ENCODE measurements at places on chromosomes 5 and 9.

- DNase-seq = no peak
These were observed 10.5 kb upstream of the S1PR3 start for GRCh38 chr9:88980740-88981203.

GRCh38 chr9:70587201-70587600, 172.7 kb upstream of the KLF9 start:
- DNase-seq = no peak

DNA sequence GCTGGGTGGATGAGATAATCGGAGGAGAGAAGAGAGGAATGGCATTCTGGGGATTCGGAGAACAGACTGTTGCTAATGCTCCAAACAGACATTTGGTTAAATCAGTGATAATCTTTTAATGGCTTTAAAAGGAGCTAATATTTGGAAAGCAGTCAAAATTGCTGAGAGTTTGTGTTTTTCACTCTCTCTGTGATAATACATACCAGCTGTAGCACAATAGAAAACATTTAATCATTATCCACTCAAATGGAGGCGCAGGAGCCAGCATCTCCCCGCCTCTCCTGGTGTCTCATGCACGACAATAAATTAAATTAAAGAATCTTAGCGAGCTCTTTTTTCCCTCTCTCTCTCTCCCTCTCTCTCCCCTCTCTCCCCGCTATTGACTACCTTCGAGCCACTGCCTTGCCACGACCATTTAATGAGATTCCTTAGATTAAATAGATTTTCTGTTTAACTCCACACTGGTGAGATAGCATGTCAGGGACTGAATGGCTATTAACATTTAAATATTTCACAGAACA, 268.6 kb upstream of the MVB12B start:
- DNase-seq = no peak

- no peak for DNase-seq
These were observed 40.0 kb upstream of the ORM1 start for GRCh38 chr9:114282926-114283325.

GRCh38 chr5:137727623-137728022, 8.3 kb downstream of the KLHL3 start:
- no peak for DNase-seq

GRCh38 chr5:172414531-172415361, 39.6 kb downstream of the SH3PXD2B start:
- no peak for DNase-seq

- DNase-seq = no peak
These were observed 246.9 kb downstream of the FBXL7 start for GRCh38 chr5:15746833-15747232.

GRCh38 chr9:110109333-110110092, 98.4 kb downstream of the C9orf152 start:
- no peak for DNase-seq

DNA sequence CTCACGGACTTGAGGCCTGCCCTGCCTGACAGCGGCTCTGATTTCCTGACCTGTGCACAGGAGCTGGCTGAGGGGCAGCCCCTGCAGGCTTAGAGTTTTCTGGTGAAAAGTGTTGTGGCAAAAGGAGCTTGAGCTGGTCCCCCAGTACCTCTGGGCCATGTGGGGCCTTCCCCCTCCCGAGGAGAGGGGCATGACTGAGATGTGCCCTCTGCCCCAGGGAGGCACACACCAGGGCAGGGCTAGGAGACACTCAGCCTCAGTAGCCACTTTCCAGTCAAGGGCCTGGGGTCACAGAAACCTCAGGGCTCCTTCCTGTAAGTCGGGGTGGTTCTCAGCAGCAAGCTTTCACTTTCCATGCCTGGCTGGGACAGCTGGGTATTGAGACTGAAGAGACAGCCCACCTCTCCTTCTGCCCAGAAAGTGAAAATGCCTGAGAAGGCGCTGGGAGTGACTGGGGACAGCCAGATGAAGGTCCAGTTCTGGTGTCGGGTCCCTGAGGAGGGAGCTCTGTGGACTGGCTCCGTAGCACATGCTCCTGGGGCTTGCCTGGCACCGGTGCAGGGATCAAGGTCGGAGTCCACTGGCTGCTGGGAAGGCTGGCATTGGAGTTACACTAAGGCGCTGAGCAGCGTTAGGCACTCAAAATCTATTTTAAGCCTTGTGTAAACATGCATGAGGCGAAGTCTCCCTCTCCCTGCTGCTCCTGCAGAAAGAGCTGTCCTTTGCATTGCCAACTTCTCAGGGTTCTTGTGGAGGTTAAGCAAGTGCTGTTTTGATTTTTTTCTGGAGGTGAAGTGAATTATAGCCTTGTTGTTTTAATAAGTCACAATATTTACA, 394.9 kb downstream of the GADD45G start:
- DNase-seq = no peak

DNA sequence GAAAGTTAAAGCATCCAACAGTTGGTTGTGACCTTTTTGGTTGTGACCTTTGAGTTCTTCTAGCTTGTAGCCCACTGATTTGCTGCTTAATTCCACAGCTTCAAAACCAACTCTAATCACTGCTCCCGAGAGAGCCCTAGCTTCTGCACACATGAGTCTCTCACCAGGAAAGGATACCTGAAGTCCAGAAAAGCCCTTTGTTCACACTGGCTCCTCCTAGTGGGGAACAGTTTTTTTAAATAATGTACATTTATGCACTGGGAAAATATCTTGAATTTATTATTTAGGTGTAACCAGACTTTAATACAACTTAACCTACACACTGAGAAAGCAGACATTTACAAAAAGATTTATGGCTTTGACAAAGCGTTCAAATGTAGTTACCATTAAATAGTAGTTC, 120.2 kb upstream of the CCDC152 start:
- no peak for DNase-seq

DNA sequence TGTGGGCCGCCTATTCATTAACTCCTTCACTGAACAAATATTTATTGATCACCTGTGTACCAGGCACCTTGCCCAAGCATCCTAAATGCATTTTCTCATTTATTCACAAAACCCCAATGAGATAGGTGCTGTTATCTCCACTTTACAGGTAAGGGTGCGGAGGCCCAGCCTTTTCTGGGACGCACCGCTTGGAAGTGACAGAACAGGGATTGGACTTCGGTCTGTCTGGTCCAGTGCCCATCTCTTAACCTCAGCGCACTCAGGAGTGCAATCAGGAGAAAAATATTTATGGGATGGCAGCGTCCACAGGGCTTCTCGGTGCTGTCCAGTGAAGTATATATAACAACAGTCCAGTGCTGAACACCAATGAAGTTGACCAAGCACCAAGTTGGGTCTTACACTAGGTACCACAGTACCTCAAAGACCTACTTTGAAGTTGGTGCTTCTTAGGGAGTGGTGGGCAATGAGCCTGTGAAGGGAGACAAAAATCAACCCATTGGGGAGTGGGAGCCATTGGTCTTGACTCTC, 18.9 kb upstream of the GARNL3 start:
- DNase-seq = no peak

DNA sequence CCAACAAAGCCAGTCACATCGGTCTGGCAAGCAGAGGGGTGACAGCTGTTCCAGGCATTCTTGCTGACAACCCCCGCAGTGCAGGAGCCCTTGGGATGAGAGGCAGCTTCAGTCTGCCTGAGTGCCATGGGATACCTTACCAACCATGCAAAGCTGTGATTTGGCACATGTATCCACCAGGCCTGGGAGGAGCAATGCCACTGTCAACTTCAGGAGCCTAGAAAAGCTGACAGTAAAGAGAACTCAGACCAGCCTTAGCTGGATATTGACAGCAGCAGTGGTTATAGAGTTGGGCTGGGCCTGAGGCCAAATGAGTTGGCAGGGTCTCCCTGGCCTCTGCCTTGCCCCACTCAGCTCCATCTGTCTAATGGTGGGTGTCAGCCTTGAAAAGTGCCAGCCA, 10.1 kb upstream of the PLPPR1 start:
- no peak for DNase-seq

- no peak for DNase-seq
These were observed 268.8 kb downstream of the MLLT3 start for GRCh38 chr9:20353524-20353923.

GRCh38 chr5:142122121-142122520, 13.5 kb downstream of the NDFIP1 start:
- DNase-seq = no peak

GRCh38 chr5:150081541-150082283, 4.6 kb downstream of the CSF1R start:
- DNase-seq = no peak

DNA sequence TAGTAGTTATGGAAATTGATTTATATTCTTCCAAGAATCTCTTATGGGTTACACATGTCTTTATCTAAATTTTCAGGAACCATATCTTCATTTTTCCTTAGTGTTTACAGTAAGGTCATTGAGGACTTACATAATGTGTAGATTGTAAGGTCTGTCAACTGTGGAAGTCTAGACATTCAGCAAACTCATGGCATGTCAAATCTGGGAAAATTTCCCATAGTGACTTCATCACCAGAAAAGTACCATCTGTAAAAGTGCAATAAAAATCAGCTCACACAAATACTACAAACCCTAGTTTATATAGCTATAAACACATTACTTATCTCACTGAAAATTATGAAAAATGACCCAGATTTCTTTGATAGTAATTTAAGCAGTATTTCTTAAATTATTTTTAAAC, 419.4 kb downstream of the MTRR start:
- DNase-seq = no peak

DNA sequence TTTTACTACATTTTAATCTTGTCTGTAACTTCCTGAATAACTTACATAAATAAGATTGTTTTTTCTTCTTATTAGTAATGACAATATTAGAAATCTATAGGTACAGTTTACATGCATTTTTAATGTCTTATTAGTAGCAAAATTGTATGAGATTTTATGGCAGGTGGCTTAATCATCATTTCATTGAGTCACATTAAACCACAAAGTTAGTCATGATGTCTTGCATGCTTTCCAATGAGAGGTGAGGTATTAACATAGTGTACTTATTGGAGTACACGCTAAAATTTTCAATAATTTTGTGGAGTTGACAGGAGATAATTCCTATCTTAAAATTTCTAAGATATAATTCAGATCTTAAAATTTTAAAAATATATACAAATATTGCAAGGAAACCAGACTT, 989.6 kb upstream of the ARRDC3 start:
- DNase-seq = no peak

DNA sequence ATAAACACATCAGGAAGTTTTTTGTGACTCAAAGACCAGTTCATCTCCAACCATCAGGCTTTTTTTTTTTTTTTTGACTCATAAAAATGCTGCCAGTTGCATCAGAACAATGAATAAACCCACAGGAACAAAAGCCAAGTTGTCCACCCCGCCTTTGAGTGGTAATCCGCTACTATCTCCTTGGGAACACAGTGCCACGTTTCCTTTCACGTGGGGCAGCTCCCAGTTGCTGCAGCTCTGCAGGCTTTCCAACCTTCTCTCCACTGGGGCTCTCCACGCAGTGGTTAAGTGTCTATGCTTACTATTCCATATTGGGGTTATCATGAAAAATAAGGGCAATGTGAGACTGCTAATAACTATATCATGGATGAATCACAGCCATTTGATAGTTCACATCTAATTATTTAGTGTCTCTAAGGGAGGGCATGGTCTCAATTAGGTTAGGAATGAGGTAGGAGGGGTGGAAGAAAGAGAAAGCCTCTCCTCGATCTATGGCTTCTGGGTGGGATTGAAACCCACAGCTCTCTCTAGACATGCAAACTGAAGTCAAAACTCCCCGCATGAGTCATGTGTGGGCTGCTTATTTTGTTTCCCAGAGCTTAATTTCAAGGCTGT, 55.8 kb upstream of the ACTBL2 start:
- no peak for DNase-seq
